Anterior cingulate cortex (tissue), 58 donors: ENCODE measurements at places on chromosomes 11 and 22.

- DNase-seq, result no peak
These were observed 301.8 kb downstream of the NTM start for GRCh38 chr11:131672191-131672590.

- no peak for DNase-seq
These were observed 64.1 kb upstream of the LMO1 start for GRCh38 chr11:8327761-8328192.

DNA sequence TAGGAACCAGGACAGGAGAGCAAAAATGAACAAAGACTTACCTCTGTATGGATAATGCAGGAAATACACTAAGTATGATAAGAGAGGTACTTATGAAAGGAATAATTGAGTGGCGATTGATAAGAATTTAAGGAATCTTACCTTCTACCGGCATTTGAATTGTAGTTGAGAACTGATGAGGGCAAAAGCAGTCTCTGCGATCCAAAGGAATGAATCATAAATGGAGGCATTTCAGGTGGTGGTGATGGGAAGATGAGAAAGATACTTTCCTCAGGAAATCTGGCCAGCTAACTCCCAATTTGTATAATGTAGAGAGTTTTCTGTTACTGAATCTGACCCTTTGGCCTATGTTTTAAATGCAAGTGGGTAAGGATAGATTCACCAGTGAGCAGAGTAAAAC is 71.9 kb upstream of the C11orf87 start:
- DNase-seq, result no peak

GRCh38 chr11:72702577-72703241 is 28.5 kb upstream of the PDE2A start:
- no peak for DNase-seq

DNA sequence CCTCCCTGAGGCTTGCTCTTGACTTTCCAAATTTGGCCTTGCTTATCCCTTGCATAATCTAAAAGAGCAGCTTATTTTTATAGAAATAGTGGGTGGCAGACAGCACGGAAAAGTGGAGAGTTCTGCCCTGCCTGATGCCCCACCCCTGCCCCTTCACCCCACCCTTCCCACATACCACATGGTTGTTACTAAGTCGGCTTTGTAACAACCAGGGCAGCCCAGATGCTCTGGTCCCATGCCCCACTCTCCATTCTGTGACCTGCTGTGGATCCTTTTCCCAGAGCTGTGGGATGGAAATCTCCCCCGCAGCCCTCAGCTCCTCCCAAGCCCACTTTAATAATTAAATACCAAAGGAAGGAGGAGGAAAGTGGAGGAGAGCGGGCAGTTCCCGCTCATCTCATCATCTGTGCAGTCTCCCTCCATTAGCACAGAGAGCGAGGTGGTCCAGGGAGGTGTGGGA is 10.9 kb downstream of the MRGPRF start:
- DNase-seq, result no peak

DNA sequence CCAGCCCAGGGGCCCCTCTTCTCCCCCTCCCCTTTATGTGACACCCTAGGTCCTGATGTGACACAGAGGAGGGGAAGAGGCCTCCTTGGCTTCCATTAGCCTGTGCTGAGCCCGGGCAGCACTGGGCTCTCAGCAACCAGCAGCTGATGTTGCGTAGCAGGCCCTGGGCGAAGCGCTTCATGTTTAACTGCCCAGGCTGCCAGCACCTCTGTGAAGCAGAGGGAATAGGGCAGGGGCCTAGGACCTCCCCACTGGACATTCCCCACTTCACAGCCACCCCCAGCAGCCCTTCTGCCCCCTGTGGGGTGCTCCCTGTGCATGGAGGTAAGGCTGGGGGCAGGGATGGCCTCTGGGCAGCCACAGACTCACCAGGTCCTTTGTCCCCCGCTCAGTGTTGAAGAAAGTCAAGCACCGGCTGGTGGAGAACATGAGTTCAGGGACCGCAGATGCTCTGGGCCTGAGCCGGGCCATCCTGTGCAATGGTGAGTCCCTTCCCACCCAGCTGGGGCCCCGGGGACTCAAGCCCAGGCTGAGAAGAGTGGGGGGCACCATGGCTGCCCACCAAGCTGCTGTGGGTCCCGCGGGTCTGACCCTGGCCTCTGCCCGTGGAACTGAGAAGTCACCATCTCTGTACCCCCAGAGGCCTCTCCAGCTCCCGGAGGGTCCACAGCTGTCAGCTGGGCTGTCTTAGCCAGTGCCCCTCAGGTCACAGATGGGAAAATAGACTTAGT is 11.6 kb downstream of the PICK1 start:
- no peak for DNase-seq

GRCh38 chr11:75273411-75274391 is 33.1 kb downstream of the TPBGL start:
- no peak for DNase-seq

DNA sequence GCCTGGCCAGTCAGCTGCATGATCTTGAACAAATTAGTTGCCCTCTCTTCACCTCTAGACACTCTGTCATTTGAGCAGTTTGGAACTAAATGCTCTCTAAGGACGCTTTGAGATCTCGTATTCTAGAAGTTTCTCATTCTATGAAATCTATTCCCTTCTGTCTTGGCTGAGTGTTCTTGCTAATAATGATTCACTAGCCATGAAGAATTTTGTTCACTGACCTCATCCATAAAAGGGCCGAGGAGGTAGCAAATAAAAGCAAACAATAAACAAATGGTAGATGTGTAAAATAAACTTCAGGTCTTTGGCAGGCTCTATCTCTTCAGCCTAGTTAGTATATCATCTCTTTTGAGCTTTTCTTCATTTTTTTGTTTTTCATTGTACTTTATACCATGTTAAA is 76.6 kb downstream of the USP35 start:
- DNase-seq, result no peak

- no peak for DNase-seq
These were observed 118.7 kb upstream of the B3GAT1 start for GRCh38 chr11:134530636-134531326.

- no peak for DNase-seq
These were observed 96.4 kb upstream of the SESN3 start for GRCh38 chr11:95327273-95327948.

GRCh38 chr11:77406396-77406795 is 67.5 kb downstream of the PAK1 start:
- DNase-seq, result no peak

DNA sequence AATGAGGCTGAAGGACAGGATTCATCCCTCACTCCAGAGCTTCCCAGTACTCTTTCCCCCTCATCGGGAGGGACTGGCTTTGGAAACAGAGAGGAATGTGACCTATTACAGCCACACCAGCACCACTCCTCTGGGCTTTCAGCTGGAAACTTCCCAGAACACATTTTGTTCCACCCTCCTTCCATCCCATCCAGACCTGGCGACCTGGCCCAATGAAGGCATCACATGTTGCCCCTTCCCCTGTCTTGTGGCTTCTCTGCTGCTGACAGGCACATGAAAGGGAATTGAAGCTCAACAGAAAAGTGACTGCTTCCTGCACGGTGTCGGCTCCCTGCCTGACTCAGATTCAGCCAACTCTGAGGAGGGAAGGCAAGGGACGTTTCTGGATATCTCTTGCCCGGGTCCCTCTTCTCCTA is 19.1 kb downstream of the IRAG1 start:
- no peak for DNase-seq

DNA sequence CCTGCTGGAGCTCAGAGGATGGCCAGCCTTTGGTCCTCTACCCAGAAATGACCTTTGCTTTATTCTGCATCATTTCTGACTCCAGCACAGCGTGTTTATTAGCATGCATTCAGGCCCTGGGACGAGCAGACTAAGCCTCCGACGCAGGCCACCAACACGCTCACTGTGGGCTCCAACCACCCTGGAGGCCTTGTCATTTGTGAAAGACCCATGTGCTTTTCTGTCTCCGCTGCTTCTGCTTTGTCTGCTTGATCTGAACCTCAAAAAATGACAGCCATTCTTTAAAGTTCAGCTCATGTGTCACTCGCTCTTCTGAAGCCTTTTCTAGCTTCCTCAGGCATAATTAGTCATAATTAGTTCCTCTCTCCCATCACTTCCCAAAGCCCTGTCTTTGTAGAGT is 109.1 kb upstream of the TIMP3 start:
- no peak for DNase-seq

GRCh38 chr11:762421-763072 is 14.7 kb downstream of the GATD1 start:
- peak; percentile 44 for DNase-seq

- DNase-seq, result no peak
These were observed 130.8 kb upstream of the SPON1 start for GRCh38 chr11:13831696-13832095.

GRCh38 chr11:60868682-60869450 is 1.5 kb downstream of the ZP1 start:
- no peak for DNase-seq

GRCh38 chr11:114166897-114167323 is 107.4 kb downstream of the ZBTB16 start:
- no peak for DNase-seq

DNA sequence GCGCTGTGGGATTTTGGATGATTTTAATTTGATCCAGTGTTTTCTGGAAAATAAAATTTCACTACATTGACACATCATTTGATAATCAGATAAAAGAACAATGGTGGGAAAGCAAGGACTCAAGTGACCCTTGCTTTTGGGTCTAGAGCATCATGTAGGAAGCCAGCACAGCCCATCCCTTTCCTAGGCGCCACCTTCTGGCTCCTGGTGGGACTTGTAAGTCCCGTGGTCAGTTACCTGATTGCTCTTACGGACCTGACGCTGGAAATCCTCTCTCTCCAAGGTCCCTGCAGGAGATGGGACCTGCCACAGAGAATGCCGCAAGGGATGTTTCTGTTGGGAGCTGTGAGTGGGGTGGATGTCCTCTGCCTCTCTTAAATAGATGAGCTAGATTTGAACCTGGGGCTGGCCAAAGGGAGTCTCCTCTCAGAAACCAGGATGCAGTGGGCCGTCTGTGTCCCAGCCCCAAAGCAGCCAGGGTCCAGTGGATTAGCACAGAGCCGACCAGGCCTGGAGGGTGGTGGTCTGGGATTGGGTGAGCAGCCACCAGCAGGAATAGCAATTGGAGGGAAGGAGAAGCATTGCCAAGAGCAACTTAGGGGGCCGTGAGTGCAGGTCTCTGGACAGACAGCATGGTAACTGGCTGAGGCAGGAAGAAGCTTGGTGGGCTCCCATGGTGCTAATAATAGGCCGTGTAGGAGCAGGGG is 21.7 kb downstream of the TIMP3 start:
- no peak for DNase-seq

GRCh38 chr11:44016131-44016530 is 31.6 kb upstream of the ACCSL start:
- DNase-seq, result no peak

GRCh38 chr22:22821340-22821739 is 66.3 kb upstream of the IGLL5 start:
- no peak for DNase-seq

GRCh38 chr11:102347462-102348370 is 702 bp downstream of the BIRC2 start:
- DNase-seq, result peak; percentile 64

- no peak for DNase-seq
These were observed 86.3 kb downstream of the SNX19 start for GRCh38 chr11:130829920-130830511.

- DNase-seq, result no peak
These were observed 18.5 kb upstream of the MPZL2 start for GRCh38 chr11:118282606-118283005.

GRCh38 chr11:1034001-1034400 is 2.5 kb downstream of the MUC6 start:
- DNase-seq, result no peak

- DNase-seq, result no peak
These were observed 13.1 kb upstream of the EXPH5 start for GRCh38 chr11:108606495-108607160.

- DNase-seq, result no peak
These were observed 9.2 kb downstream of the CLDN5 start for GRCh38 chr22:19514831-19515565.

- DNase-seq, result no peak
These were observed 201.7 kb downstream of the GRIK4 start for GRCh38 chr11:120713296-120713695.

DNA sequence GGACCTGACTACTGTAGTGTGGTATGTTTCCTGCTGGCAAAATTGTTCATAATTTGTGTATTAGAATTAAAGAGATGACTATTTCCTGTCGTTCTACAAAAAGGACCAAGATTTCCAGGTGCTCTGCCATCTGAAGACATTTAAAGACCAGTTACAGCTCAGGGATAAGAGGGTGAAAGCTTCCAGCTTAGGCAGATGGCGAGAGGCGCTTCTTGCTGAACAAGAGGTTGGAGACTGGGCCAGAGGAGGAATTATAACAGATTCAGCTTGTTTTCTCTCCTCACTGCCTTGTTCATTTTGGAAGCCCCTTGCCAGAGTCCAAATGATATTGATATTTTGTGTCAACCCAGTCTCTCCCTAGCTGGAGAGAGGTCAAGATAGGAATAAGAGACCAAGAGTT is 23.1 kb upstream of the NNMT start:
- DNase-seq, result no peak

DNA sequence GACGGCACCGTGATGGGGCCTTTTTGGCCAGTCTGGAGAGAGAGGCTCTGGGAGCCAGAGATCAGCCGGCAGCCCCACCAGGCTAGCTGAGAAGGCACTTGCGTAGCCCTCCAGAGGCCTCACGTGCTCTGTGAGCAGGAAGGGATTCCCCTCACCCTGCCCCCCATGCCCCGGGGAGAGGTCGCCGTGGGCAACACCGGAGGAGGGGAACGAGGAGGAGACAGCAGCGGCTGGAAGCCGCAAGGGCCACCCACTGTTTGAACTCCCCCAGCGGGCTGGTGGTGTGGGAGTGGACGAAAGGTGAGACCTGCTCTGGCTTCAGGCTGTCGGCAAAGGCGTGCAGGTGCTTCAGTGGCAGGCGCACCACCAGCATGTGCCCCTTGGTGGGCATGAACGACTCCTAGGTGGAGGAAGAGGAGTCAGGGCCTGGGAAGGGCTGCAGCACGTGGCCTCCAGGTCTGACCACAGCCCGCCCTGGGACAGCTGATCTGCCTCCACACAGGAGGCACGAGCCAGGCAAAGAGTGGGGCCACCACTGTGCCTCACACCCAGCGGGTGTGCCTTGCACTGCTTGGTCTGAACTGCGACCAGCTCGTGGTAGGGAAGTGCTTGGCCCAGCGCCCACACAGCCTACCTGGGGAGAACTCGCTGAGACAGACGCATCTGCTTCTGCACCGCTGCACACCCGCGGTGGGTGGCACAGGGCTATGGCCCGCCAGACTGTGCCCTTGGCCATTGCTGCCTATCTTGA is 99.9 kb downstream of the MED15 start:
- no peak for DNase-seq

DNA sequence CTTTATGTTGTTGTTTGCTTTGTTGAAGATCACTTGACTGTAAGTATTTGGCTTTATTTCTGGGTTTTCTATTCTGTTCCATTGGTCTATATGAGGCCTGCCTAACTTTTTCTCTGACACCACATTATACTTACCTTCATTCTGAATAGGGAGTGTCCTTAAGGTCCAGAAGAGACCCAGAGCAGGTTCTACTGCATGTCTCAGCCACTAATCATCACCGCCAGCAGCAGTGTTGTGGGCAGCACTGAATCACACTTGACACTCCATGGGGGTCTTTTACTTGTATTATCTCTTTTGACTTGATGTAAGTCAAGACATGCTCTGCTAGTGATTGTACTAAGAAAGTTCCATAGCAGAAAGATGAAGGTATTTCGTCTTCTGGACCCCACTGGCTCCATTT is 274.9 kb downstream of the TENM4 start:
- DNase-seq, result no peak

- no peak for DNase-seq
These were observed 29.0 kb upstream of the LDLRAD3 start for GRCh38 chr11:35914816-35915215.

GRCh38 chr11:17506942-17507341 is 30.3 kb upstream of the ABCC8 start:
- no peak for DNase-seq
